ENCODE measurements at places on chromosomes 1 and 21.
A peak's percentile ranks its signal among the peaks of the same experiment; 100 is the strongest.

DNA sequence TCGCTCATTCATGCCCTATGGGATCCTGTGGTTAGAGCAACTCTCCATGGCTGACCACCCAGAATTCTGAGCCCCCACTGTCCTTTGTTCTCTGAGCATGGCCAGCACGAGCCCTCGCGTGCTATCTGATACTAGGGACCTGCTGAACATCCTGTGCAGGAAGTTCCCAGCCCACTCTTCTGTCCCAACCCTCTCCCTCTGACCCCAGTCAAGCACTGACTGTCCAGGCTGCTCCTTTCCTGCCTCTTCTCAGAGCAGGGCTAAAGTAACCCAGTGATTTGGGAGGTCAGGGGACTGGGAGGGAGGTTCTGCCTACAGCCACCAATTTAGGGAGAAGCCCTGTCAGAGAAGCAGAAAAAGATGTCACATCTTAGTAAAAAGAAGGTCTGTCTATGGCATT is 21.2 kb downstream of the CYP4B1 start:
- DNase-seq: no peak

- DNase-seq: no peak
Measured at GRCh38 chr1:172514108-172514507, 18.8 kb upstream of the SUCO start.

- no peak for DNase-seq
Measured at GRCh38 chr1:57404884-57405283, 19.0 kb downstream of the DAB1 start.

- no peak for DNase-seq
Measured at GRCh38 chr21:37877171-37877570, 39.1 kb downstream of the KCNJ6 start.

GRCh38 chr1:6475381-6476133 is 9.6 kb upstream of the TNFRSF25 start:
- DNase-seq: peak; percentile 34

- DNase-seq: no peak
Measured at GRCh38 chr1:208219098-208219658, 25.0 kb downstream of the PLXNA2 start.

DNA sequence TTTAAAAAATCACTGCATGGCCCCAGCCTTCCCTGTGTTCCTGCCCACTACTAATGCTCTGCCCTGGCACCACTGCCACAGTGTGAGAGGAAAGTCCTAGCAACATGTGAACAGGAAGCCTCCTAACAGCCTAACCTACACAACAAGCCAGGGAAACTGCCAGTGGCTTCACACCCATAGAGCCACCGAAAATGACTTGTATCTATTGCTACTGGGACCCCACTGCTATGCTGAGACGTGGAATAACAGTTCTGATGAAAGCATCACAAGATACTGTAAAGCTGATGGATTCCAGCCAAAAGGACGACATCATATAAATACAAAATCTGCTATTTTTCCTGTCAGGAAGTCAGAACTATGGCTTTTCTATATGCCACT is 74.9 kb downstream of the JAK1 start:
- DNase-seq: no peak

DNA sequence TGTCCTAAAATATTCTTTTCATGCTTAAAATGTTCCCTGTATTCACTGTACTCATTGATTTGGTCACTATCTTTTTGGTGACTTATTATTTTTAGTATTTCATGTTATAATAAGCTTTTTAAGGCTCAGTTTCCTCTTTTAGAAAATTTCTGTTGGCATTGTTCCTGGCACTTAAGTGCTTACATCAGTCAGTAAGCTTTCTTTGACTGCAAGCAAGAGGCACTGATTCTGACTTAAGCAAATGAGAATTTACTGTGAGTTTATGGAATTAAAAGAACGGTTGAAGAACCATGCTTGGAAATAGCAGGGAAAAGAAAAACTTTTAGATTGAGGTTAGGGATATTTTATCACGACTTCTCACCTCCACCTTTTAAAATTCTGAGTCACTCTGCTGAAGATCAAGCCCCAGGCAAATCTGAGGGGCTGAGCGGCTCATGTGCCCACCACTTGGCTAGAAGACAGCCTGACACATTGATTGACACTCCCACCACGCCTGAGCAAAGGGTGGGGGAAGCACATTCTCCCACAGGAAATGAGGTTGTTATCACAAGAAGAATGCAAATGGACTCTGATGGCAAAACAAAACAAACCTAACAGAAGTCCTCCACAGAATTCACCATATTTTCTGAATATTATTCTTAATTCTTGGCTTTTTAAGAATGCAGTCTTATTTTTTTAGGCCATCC is 102.8 kb downstream of the KCTD3 start:
- no peak for DNase-seq

DNA sequence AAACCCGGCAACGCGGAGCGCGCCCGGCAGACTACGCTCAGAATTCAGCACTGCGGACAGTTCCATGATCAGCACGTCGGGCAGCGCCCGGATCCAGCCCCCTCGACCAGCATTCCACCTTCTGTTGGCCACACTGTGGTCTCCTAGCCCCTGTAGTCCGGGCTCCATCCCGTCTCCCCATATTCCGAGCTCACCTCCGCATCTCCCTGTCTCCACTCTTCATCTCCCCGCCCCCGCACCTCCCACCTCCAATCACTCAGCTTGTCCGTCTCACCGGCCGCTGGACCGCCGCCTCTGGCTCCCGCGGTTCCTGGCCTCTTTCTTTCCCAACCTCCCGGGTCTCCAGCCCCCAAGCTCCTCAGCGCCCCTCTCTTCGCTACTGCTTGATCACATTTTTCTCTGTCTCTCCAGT is 500 bp downstream of the EPHA10 start:
- DNase-seq: no peak

DNA sequence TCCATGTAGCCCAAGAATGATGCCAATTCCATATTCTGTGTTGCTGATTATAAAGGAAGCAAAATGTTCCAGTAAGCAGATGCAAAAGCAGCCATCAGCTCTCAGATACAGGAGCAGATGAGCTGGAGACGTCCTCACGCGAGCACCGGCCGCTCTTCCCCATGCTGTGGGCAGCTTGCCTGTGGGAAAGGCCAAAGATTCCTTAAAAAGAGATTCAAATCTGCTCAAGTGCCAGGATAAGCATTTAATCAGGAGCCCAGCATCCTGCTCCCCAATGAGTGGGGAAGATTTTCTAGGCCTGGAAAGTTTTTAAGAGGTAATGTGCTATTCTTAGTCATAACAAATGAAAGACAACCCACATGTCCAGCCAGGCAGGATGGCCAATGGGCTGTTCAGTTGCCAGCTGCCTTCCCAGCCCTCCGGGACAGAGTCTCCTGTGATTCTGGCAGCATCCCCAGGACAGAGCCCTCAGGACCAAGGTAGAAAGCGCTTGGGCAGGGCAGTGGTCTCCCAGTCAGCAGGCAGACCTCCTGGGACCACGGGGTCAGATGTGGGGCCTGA is 108.2 kb upstream of the TMPRSS2 start:
- DNase-seq: no peak

GRCh38 chr1:175419684-175420517 is 227.3 kb upstream of the KIAA0040 start:
- DNase-seq: no peak

GRCh38 chr21:36727866-36728265 is 29.0 kb downstream of the SIM2 start:
- no peak for DNase-seq

DNA sequence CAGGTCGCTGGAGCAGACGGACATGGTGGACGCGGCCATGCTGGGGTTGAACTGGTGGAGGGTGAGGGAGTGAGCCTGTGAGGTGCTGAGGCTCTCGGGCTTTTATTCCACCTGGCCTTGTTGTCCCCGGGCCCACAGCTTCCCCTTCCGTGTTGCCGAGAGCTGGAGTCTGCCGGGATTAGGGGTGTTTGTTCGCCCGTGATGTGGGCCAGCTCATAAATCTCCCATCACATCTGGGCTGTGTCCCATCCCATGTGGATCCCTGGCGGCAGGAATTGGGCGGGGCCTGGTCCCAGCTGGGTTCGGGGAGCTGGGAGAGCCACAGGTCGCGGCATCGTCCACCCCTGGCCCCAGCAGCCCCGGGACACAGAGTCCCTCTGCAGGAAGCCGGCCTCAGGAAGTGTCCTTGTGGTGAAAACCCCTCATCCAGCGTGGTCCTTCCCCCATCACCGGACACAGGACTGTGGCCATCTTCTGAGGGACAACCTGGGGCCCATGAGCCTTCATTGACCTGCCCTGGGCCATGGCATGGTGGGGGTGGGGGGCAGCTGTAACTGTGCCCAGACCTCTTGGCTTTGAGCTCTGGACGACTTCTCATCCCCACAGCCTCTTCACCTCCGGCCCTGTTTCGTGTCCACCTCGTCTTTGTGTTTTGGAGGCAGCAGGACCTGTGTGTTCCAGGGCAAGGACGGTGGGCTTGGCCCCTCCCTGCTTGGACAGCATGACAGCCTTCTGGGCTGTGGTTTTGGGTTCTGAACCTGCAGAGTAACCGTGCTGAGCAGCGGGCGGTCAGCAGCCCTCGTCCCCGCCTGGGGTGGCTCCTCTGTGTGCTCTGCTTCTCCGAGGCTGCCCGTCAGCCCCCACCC is at the start of gene KRTAP10-6:
TSS of gene KRTAP10-6 (minus strand) at position 60 of the 866 bp plus-strand sequence. CDS start at position 39, 21 bp downstream.
- DNase-seq: no peak

All from DMS79 (cell line).